RWPE1 (cell line): ENCODE measurements at places on chromosomes 13 and 19.

DNA sequence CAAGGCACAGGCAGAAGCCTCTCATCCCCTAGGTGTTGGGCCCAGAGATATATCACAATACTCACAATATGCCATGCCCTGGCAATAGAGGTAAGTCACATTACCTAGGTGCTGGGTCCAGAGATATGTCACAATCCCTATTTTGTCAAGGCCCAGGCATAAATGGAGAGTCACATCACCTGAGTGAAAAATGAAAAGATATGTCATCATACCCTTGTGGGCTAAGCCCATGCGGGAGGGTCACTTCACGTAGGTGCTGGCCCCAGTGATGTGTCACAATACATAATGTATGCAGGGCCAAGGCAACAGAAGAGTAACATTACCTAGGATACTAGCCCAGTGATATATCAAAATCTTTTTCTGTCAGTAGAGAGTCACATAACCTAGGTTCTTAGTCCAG, 127.0 kb downstream of the ZNF675 start:
- DNase-seq, result no peak

- DNase-seq, result no peak
These were observed 334.0 kb downstream of the SLITRK5 start for GRCh38 chr13:88005188-88005587.

DNA sequence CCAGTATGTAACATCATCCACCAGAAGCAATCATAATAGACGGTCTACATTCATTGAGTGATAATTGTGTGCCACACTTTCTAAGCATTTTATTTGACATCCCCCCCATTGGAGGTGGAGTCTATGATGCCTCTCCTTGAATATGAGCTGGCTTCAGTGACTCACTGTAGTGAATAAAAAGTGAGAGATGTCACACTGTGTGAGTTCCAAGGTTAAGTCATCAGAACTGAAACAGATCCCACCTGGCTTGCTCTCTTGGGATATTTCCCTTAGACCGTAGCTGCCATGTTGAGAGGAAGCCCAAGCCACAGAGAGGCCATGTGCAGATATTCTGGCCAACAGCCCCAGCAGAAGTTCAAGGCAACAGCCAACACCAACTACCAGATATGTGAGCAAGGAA, 12.6 kb downstream of the RTBDN start:
- no peak for DNase-seq

GRCh38 chr19:58042495-58043340, 8.9 kb downstream of the ZSCAN1 start:
- no peak for DNase-seq

DNA sequence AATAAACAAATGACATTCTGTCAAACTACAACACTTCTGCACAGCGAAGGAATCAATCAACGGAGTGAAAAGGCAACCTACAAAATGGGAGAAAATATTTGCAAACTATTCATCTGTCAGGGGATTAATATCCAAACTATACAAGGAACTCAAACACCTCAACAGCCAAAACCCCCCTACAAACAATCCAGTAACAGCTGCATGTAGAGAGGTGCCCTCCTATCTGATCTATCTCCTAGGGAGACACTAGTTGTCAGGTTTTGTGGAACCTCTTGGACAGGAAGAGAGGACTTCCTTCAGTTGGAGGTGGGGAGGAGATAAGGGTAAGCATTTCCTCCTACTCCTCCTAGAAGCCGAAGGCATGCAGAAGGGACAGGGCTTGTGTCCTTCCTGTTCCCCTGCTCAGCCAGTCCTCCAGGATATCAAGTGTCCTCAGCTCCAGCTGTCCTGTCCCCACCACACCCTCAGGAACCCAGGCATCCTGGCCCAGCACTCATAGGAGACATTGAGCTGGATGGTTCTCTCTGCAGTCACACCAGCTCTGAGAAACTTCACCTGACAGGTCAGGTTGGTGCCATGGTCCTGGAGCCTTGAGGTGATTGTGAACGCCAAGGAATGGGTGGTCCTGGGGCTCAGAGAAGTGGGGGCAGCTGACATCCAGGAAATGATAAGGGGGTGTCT, 9.8 kb upstream of the SIGLEC8 start:
- no peak for DNase-seq

DNA sequence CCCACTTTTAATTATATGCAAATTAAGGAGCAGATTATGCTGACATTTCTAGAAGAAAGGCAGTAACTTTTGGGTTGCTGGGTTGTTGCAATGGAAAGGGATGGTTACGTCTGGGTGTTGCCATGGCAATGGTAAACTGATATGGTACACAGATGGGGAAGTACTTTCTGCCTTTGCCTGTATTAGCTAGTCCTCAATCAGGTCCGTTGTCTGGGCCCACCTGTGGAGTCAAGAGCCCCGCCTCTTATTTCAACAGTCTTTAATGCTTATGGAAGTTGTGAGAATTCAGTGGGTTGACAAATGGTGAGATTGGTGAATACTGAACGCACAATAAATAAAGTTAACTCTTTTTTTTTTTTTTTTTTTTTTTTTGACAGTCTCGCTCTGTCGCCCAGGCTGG, 30.6 kb upstream of the DPP9 start:
- no peak for DNase-seq

GRCh38 chr13:23696610-23697009, 126.4 kb downstream of the TNFRSF19 start:
- DNase-seq, result no peak

- DNase-seq, result no peak
These were observed 22.2 kb downstream of the GPR42 start for GRCh38 chr19:35392742-35393715.

- no peak for DNase-seq
These were observed 8.3 kb upstream of the MTRF1 start for GRCh38 chr13:41271456-41272285.

- DNase-seq, result no peak
These were observed 23.3 kb downstream of the PBX4 start for GRCh38 chr19:19595171-19595701.

DNA sequence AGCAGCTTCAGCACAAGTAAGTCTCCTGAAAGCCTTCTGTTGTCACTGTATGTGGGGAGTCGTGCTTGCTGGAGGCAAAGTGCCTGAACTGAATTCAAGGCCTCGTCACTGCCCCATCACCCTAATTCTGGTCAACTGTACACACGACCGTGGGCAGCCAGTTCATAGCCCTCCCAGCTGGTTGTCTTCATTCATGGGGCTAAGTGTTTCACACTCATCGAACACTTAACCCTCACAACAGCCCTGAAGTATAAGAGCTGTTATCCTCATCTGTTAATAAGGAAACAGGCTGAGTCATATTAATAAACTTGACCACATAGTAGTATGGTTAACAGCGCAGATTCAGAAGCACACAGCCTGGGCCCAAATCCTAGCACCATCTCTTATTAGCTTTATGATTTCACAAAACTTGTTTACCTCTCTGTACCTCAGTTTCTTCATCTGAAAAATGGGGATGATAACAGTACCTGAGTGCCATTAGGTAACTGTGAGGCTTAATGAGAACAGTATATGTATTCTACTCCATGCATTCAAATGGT, 66.7 kb downstream of the CDADC1 start:
- DNase-seq, result no peak

DNA sequence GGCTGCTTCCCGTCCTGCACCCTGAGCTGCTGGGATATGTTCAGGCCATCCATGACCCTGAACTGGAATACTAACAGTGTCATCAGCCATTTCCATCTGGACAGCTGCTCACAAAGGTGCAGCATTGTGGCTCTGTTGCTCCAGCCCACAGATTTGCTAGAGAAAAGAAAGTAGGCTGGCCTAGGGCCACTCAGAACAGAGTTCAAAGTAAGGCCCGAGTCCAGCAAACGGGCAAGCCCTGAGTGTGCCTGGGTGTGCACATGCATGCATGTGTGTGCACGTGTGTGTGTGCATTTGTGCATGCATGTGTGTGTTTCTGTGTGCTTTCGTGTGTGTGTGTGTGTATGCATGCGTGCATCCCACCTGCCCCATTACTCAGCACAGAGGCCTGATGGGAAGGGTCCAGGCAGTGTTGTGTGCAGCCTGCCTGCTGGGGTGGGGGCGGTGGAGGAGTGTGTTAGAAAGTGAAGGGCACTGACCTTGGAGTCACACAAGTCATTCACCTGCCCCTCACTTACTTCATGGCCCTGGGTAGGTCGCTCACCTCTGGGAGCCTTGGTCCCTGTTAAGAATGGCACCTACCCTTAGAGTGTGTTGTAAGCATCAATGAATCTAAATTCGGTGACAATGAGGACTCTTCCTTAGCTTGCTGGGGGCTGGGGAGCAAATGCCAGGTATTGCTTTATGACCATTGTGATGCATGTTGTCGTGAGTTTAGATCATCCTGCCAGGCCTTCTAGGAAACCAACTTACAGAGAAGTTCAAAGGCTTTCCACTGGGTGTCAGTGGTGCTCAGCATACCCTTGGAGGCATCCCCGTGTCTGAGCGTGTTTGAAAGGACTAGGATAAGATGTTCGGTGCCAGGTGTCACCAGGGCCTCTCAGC, 53.2 kb downstream of the GPR12 start:
- DNase-seq, result peak; percentile 49

DNA sequence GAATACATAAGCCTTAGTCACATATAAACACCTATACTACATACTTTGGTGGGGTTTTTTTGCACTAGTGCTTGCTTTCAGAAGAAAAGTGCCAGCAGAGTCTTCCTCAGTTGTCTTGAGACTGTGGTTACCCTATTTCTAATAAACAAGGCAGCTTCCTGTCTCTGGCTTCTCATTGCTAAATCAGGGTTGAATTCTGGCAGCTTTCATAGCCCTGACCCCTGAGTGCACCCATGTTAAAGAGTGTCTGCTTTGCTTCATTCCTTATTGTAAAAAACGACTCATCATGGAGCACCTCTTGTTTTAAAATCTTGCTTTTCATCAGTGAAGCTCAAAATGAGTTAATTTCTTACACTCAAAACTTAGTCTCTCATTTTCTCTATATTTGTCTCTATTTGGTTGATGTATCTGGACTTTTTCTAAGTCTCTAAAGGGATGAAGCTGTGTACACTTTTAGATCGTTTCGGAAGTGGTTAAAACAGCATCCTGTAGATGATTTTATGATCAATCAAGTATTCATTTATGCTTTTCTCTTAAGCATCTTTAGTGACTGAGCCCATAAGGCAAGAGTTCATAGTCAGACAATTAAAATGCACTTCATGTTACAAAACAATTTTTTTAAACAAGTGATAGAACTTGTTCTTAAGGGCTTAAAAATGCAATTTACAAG, 72.1 kb downstream of the KLF12 start:
- DNase-seq, result no peak

DNA sequence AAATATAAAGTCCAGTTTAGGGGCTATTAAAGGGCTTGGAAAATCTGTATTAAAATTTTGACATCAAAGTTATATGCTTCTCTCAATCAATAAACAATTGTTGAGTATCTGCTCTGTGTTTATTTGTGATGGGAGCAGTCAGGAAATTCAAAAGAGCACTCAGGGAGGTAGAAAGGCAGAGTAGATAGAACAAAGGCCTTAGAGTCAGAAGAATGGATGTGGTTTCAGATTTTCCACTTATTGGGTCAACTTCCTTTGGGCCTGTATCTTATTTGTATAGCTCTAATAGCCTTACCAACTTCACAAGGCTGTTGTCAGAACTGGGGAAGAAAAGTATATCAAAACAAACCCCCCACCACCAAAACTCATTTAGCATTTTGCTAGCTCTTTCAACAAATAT, 302.6 kb downstream of the SPRY2 start:
- no peak for DNase-seq

- DNase-seq, result no peak
These were observed 540.6 kb upstream of the SPRY2 start for GRCh38 chr13:80881495-80881894.
